ENCODE measurements at places on chromosomes 2 and 18.

- DNase-seq: no peak
Measured at GRCh38 chr2:4130651-4131050, 427.3 kb downstream of the DCDC2C start.

GRCh38 chr2:219596954-219597551 is 604 bp upstream of the STK11IP start:
- DNase-seq: no peak

DNA sequence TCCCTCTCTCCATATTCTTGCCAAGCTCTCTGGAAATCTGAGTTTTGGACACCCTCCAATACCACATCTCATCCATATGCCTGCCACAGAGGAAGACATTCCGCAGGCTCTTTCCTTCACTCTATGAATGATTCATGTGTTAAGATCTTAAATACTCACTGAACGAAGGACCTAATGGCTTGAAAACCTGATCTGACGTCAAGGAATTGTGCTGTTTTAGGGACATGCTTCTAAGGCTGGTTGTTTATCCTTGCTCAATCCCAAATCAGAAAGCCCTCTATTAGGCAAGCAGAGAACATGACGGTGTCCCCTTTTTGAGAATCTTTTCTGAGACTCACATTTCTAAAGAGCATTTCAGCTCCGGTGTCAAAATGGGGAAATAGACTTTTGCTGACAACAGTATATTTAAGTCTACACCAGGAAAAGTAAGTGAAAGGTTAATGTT is 83.7 kb upstream of the GALNT5 start:
- no peak for DNase-seq

- no peak for DNase-seq
Measured at GRCh38 chr18:32891797-32892196, 119.0 kb upstream of the KLHL14 start.

DNA sequence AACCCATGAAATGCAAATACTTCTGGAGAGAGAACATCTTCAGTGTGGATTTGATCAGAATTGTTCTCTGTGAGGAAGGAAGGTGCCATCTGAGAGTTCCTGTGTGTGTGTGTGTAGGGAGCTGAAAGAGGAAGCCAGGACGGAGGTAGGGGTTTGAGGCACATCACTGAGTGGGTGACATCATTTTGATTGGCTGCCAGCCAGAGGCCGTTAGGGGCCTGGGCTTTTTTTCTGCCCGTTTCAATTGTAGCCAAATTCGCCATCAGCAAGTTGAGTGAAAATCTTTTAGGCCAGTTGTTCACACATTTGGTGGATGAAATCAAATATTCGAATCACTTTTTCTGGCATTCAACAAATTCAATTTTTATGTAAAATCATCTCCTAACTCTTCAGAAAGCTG is 48.9 kb downstream of the TSN start:
- DNase-seq: no peak

DNA sequence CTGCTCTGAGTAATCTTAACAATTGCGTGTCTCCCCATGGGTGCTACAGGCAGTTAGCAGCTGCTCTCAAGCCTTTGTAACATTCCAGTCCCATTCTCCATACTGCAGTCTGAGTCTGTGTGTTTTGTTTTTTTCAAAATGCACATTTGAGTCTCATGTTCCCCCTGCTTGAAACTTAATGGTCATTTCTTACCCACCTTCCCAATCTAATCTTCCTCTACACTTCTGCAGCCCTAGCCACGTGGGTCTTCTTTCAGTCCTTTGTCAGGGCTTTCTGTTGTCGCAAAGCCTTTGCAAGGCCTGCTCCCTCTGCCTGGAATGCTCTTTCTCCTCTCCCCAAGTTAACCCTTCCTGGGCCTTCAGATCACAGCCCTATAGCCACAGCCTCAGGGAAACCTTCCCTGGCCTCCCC is 24.5 kb downstream of the ELAC1 start:
- no peak for DNase-seq

DNA sequence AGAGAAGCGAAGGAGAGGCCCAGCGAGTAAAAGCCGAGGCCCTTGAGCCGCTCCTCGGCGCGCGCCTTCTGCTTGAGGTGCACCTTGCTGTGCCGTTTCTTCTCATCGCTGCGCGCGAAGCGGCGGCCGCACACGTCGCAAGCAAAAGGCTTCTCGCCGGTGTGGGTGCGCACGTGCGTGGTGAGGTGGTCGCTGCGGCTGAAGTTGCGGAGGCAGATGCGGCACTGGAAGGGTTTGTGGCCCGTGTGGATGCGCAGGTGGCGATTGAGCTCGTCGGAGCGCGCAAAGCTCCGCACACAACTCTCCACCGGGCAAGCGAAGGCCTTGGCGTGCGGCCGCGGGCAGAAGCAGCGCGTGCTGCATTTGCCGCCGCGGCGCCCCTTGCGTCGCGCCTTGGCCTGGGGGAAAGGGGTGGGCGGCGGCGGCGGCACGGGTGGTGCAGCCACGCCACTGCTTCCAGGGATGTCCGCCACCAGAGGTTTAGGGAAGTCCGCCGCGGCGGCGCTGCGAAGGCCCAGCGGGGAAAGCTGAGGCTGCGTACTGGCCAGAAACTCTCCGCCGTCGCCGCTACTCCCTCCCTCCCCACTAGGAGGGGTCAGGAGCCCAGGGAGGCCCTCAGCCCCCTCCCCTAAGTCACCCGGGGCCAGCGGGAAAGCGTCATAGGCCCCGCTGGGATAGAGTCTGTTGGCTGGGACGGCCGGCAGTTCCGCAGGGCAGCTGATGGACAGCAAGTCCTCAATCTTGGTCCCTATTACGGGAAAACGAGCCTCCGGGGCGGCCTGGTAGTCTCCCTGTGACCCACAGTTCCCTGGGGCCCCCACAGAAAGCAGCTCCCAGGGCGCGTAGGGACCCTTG is 1.7 kb downstream of the EGR4 start:
- peak; percentile 63 for DNase-seq

DNA sequence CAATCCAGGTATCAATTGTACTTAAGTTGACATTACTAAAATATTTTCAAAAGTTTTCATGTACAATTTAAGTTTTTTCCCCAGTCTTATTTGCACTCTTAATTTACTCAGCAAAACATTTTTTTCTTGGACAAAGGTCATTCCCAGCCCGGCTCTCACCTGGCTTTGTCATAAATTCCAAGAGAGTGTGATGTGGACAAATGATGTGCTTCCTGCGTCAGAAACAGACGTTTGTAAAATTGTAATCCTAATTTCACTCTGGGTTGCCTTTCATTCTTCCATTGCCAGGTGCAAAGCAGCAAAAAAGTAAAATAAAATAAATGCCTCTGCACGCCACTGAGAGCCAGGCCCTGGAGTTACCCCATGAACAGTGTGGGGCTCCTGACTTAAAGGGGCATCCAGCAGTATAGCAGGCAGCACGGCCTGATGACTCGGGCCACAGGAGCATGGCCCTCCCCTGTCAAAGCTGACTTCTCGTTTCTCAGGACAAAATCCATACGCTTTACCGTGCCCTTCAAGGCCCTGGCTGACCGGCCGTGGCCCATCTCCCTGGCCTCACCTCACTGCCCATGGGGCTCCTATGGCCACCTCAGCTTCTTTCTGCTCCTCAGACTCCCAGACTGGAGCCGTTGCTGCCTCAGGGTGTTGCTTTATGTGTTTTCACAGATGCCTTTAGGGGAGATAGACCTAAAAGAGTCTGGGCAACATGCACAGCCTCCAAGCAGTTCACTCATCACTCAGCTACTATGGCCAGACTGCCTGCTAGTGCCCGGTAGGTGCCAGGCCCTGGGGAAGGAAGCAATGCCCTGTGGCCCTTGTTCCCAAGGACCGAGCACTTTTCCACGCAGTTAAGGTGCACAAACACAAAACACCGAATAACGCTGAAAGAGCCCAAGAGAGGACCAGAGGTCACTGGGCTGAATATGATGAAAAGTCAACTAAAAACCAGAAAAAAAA is 7.6 kb upstream of the TMEM185B start:
- no peak for DNase-seq

DNA sequence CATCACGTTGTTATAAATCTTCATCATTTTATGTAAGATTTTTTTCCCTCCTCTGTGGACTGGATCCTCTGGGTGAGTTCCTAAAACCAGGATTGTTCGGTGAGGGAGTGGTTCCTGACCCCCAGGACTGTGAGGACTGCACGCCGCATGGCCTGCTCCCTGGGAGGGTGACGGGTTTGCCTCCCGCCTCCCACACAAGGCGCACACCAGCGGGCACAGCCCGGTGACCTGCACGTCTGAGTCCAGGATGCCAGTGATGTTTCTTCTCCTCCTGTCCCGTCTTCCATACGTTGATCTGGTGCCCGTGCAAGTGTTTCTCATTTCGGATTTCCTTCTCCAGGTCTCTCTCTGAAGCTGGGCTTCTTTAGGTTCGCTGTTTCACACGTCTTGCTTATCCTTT is 27.1 kb downstream of the CTDP1 start:
- no peak for DNase-seq

GRCh38 chr2:60366135-60366712 is 187.2 kb downstream of the BCL11A start:
- no peak for DNase-seq

- DNase-seq: no peak
Measured at GRCh38 chr2:25405611-25406295, 64.0 kb upstream of the DNMT3A start.

DNA sequence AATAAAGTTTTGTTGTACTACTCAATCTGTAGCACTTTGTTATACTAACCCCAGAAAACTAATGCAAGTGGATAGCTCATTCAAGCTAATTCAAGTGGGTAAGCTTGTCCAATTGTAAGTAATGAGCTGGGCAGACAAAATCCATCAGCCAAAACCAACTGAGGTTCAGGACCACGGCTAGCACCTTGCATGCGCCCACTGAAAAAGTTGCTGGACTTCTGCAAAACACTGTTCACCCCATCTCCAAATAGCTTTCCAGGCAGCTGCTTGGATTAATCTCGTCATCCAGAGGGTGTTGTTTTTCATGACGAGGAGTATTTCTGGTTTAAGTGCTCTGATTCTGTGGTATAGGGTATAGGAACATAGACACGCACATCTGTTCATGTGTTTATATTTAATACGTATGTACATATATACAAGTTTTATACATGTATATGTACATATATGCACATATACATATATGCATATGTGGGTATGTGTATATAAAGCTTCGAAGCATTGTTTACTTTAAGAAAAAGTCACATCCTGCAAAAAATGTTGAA is 307.5 kb downstream of the GALR1 start:
- DNase-seq: no peak

- DNase-seq: no peak
Measured at GRCh38 chr2:217599906-217600305, 402.9 kb downstream of the TNS1 start.

DNA sequence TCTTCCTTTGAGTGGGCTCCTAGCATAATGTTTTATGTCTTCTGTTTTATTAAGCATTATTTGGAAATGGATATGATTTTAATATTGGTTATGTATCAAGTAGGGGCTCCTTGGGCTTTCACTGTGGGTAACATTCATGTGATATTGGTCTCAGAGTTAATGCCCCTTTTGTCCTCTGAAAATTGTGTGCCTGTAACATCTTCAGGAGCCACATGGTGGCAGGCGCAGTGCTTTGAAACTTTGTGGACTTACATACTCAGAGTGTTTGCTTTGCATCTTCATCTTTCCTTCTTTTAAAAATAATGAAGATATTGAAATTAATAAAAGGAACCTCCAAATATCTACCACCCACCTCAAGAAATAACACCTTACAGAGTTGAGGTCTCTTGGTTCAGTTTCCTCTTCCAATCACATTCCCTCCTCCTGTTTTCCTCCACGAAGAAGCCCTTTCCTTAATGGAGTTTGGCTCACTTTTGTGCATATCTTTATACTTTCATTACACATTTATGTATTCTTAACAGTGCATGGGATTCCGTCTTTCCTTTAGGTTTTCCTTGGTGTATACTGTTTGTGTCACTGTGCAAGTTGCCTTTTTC is 73.5 kb downstream of the LIMS1 start:
- no peak for DNase-seq

- DNase-seq: no peak
Measured at GRCh38 chr2:66583881-66584280, 149.0 kb downstream of the MEIS1 start.

GRCh38 chr2:145524836-145525235 is 1004.9 kb upstream of the ZEB2 start:
- DNase-seq: no peak

DNA sequence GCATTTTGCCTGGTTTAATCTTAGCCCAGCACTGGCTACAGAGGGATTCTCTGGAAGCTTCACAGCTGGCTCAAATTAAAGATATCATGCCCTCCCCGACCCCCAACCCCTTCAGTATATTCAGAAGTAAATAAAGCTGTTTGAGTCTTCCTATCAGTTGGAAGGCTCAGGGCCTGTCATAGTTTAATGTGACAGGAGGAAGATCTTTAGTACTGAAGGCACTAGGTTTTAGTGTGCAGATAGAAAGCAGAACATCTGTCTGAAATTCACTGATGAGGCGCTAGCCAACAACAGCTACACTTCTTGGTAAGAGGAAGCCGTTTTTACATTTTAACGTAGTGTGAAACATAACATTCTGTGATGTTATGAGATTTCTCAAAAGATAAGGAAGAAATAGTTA is 969.1 kb upstream of the CDH2 start:
- DNase-seq: no peak

DNA sequence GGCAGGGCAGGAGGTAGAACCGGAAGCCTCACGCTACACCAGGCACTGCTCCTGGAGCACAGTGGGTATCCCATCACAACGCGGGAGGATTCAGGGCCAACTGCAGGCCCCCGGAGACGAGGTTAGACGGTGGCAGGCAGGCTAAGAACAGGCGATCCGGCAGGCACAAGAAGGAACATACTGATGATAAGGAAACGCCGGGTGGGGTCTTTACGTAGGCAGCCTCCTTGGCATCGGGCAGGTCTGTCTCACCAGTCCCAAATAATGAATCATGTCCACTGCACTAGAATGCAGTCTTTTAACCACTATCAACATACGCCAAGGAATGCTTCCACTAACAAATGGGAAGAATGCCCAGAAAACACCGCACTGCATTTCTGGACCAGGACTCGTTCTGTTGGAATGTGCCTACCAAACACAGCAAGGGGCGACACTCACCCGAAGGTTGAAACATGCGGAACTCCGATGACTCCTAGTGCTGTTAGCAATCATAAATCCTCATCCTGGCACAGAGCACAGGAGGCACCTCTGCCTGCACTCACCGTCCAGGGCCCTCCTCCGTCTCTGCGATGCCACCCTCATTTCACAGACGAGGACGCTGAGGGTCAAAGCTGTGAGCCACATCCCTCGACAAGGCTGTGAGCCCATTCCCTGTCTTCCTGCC is 35.2 kb downstream of the ZNF516 start:
- peak; percentile 34 for DNase-seq

DNA sequence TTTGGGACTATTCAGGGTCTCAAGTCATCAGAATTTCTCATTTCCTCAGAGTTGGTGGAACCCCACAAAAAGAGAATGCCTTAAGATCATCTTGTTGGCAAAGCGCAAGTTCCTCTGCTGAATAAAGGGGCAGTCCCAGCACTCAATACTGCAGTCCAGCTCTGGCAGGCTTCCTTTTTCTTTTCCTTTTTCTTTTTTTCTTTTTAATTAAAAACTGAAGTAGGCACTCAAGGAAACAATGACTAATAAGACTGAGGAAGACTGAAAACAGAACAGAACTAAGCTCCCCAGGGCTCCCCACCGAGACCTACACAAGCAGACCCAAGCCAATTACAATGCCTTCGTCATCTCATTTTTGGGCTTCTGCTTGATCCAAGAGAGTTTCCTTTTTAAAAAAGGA is 82.0 kb downstream of the STK39 start:
- DNase-seq: no peak

GRCh38 chr2:109265369-109265768 is 136.4 kb downstream of the SH3RF3 start:
- DNase-seq: no peak

GRCh38 chr2:2588777-2589176 is 257.7 kb upstream of the MYT1L start:
- DNase-seq: no peak
